AG04450 (cell line): ENCODE measurements at places on chromosomes 4 and X. TPM values are rescaled to one million over a fixed set of nuclear protein-coding genes. Genes with fewer than 3 reads are reported as not detected.

DNA sequence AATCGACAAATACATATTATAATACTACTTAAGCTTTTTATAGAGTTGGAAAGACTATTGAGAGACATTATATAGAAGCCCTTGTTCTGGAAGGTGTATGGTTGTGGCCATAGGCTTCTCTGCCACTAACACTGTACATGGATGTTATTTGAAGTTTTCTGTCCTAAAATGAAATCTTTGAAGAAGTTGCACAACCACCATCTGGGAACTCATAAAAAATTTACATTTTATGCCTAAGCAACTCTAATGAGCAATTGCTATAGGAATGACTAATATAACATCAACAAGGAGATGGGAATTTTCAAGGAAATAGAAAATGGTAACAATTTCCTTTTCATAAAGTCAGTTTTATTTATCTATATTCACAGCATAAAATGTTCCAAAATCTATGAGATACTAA is 7.4 kb downstream of the HTN1 start:
- no peak for DNase-seq

DNA sequence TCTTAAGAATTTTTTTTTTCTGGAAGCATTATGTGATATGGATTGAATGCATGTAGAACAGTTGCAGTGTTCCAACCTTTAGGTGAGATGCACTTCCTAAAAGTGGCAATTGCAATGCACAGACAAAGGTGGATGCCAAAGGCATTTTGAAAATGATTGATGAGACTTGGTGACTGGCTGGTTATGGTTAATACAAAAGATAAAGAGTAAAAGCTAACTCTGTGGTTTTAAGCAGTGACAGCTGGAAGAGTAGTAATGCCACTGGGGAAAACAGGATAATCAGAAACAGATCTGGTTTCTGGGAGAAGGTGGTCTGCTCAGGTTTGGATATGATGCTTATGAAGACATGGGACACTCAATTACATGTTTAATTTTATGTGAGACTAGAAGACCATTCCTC is 345.6 kb downstream of the RPA4 start:
- no peak for DNase-seq

GRCh38 chrX:115522952-115523351 is 38.0 kb upstream of the PLS3 start:
- no peak for DNase-seq

NSG1 gene
- 10.4 and 14.7 TPM in 2 replicates for polyA plus RNA-seq

GRCh38 chrX:298993-299392 is 17.8 kb downstream of the PLCXD1 start:
- DNase-seq = no peak

DNA sequence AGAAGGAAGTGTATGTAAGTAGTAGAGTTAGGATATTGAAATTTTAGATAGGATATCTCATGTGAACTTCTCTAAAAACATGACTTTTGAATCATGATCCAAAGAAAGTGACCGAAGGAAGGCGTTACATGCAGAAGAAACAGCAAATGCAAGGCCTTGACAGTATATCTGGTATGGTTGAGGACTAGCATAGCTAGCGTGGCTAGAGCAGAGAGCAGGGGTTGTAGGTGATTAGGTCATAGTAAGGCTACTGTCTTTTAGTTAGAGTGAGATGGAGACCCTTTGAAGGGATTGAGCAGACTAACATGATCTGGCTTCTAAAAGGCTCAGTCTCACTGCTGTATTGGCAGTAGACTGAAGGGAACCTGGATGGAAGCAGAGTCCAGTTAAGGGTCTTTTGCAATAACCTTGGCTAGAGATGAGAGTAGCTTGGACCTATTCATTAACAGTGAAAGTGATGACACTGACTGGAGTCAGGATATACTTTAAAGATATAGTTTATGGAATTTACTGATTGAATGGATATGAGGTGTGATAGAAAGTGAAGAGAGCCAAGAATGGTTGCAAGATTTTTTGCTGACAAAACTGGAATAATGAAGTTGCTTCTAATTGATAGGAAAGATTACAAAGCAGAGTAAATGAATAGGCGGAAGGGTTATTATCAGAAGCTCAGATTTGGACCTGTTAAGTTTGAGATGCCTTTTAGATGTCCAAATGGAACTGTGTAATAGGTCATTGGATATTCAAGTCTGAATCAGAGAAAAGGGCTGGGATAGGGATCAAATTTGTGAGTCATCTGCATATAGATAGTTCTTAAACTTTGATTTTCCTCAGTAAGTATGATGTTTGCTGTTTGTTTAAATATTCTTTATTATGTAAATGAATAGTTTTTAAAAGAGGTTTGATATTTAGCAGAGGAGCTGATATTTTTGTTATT is 59.8 kb downstream of the MRPL1 start:
- no peak for DNase-seq

XAGE2 gene
- not detected in 2 replicates for polyA plus RNA-seq

DNA sequence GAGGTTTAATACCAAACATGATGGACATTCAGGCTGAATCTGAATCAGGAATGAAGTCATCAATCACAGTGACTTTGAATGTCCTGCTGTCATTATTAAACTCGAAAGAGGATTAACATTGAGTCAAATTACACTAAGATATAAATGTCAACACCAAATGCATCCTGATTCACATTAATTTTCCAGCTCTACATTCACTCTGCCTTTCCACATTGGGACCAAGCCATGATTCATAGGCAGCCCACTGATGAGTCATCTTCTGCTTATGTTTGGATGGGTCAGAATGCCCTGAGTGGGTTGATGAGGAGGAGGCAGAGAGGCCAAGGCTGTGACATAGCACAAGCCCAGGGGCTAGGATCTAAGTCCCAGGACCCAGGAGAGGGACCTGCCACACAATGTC is 247.6 kb upstream of the RPS6KA3 start:
- DNase-seq = no peak

DNA sequence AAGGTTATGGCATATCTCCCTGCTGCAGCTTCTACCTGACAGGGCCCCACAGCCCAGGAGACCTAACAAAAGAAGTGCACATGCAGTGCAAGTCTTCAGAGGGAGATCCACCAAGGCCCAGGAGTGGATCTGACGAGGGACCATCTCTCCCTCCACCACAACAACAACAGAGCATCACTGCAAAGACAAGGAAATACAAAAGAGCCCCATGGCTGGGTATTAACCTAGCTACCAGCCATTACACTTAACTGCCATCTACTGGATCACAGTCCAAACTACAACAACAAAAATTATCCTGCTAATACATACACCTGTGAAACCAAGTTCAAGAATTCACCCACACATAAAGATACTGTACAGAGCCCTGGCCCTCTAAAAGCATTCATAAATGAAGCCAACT is 280.2 kb upstream of the SLC7A11 start:
- no peak for DNase-seq

DNA sequence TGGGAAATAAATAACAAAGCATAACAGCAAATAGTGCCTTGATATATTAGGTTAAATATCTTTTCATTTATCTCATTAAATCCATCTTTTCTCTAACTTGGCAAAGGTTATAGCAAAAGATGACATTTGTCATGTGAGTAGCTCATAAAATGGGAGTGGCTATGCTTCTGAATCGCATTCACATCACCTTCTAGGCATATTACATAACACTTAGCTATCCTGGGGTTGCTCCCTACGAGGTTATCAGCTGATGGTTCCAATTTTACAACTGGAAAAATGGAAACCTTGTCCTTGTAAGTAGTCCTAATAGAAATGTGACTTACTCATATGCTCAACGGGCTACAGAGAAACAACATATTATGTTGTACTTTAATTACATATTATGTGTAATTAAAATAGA is 10.3 kb upstream of the CASP6 start:
- no peak for DNase-seq

TMEM156 gene
- polyA plus RNA-seq = 1.8 and 2.3 TPM in 2 replicates

DNA sequence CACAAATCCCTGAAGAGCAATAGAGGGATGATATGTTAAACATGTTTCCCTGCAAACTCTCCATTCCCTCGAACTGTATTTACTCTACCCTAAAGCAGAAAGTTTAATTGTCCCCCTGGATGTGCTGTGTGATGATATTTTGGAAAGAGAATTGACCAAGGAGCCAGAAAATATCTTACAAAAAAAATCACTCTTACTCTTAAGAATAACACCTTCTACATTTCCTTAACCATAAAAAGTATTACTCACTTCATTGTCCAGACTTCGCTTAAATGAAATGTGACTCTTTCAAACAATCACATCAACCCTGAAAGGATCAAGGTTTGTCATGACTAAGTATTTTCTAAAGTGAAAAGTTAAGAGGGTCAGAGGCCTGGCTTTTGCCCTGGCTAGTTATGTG is 49.0 kb upstream of the EGFL6 start:
- no peak for DNase-seq

ASMT gene
- not detected in 2 replicates for polyA plus RNA-seq

GPRASP1 gene
- polyA plus RNA-seq = 2.2 and 2.7 TPM in 2 replicates

- DNase-seq = no peak
Observed at GRCh38 chr4:38030023-38030422, 69.8 kb downstream of the PTTG2 start.

- no peak for DNase-seq
Observed at GRCh38 chr4:151204925-151205524, 71.9 kb upstream of the PRSS48 start.

DNA sequence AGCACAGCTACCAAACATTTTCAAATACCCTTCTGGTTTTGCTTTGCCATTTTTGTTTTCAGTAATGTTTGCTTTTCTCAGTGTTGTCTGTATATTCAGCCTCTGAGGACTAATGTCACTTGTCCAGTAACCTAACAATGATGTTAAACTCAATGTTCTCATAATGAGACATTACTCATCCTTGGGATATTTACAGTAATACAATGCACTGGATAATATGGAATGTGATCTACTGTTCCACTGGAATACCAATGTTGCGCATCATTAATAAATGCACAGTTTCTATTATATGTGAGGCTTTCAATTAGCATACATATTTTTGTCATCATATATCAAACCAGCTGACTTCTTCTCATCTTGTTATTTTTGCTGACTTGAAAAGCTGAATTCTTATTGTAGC is 259.1 kb downstream of the SH2D1A start:
- no peak for DNase-seq

DNA sequence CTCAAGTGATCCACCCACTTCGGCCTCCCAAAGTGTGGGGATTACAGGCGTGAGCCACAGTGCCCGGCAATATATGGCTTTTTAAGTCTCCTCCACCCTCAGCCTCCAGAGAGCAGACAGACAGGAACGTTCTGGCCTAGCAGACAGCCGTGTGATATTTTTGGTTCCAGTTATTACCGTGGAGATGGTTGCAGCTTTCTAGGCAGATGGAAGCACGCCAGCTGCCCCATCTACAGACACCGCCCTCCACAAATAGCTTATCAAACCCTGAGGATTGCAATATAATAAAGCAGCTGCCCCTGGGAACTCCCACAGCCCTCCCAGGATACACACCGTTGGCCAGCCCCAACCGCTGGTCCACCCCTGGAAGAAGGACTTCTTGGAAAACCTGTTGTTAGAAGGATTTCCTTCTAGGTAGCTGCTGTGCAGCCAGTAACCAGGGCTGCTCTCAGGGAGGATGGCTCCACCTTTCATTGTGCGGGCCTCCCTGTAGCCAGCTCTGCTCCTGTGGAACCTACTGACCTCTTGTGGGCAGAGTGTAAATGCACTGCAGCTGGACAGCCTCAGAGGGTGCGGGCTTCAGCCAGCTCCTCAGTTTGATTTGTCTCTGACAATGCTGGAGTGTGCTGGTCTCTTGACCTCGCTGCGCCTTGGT is 44.0 kb downstream of the SLC25A5 start:
- DNase-seq = peak; percentile 18

- DNase-seq = no peak
Observed at GRCh38 chrX:125953814-125954213, 212.3 kb downstream of the DCAF12L2 start.

DNA sequence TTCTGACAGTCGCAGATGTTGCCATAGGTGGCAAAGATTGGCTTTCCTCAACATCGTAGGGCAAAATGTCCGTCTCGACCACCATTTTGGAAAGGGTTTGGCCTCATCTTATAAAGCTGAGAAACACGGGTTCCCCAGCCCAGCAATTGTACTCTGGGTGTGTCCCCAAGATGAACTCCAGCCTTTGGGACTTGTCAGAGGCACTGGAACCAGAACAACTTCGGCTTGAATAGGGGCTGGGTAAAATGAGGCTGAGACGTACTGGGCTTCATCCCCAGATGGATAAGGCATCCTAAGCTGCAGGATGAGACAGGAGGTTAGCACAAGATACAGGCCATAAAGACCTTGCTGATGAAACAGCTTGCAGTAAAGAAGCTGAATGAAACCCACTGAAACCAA is 151.9 kb downstream of the CRLF2 start:
- DNase-seq = no peak

DNA sequence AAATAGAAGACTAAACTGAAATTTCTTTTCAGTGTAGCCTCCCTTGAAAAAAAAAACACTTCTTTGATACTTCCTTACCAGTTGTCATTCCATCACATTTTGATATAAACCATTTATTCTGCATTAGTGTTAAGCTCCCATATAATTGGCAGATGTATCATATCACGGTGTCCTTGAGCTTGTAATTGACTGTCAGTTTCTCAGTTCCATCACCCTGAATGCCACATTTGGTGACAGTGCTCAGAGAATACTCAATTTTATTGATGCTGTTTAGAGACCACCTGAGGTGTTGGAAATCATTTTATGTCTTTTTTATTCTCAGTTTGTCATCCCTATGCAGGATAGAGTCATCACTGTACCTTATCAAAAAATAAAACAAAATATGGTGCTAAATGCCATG is 1528.2 kb downstream of the RAPGEF2 start:
- no peak for DNase-seq
